ENCODE measurements at places on chromosomes 7 and 10. TPM values are rescaled to one million over a fixed set of nuclear protein-coding genes. Genes with fewer than 3 reads are reported as not detected.

SLC26A4 gene
- 0.65 TPM for total RNA-seq

KIAA1549 gene
- 1.6 TPM for total RNA-seq

CDH23 gene
- total RNA-seq: 41.9 TPM

GHRHR gene
- total RNA-seq: not detected

FAM20C gene
- 25.5 TPM for total RNA-seq

NEUROD6 gene
- total RNA-seq: not detected

SUGCT gene
- total RNA-seq: 2.7 TPM

TMEM225B gene
- 1.8 TPM for total RNA-seq

EIF5AL1 gene
- not detected for total RNA-seq

AQP1 gene
- 416 TPM for total RNA-seq

TMEM184A gene
- total RNA-seq: 0.19 TPM

CYP2E1 gene
- total RNA-seq: 0.37 TPM

THAP5 gene
- total RNA-seq: 14.0 TPM

GIMAP6 gene
- 135 TPM for total RNA-seq

TAS2R41 gene
- total RNA-seq: not detected

LRIT1 gene
- total RNA-seq: not detected

SVIL gene
- 44.4 TPM for total RNA-seq

HOXA3 gene
- total RNA-seq: 4.5 TPM

PNLIPRP2 gene
- total RNA-seq: not detected

DNAJB9 gene
- 49.6 TPM for total RNA-seq

OR2A1 gene
- not detected for total RNA-seq

ADAM12 gene
- 24.4 TPM for total RNA-seq

TAF3 gene
- 5.6 TPM for total RNA-seq

ANK3 gene
- 22.5 TPM for total RNA-seq

PKD1L1 gene
- 0.38 TPM for total RNA-seq

RPEL1 gene
- not detected for total RNA-seq

RTKN2 gene
- total RNA-seq: 0.38 TPM

WNT8B gene
- not detected for total RNA-seq

ACBD7 gene
- total RNA-seq: 0.48 TPM

ZNF467 gene
- 7.4 TPM for total RNA-seq

ZYX gene
- 48.2 TPM for total RNA-seq

NKX1-2 gene
- total RNA-seq: not detected

BCCIP gene
- 45.2 TPM for total RNA-seq

LRRTM3 gene
- not detected for total RNA-seq
